GM12864 (cell line): ENCODE measurements at places on chromosomes 4 and X.
A peak's percentile ranks its signal among the peaks of the same experiment; 100 is the strongest.

DNA sequence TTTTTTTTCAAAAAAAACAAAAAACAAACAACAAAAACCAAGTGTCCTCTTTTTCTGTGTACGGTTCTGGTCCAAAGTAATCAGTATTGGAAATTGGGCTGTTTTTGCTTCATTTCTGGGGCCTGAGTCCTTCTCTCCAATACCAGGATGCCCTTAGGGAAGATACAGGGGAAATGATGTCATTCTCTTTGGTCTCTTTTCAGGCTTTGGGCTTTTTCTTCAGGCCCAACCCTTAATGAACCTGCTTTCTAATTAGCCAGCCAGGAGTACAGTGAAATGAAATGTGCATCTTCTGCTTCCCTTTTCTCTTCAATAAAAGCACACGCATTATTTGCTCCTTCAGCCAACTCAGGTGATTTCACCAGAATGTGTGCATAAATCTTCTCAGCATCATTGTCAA is 52.6 kb upstream of the RBPJ start:
- DNase-seq: no peak

- no peak for DNase-seq
These were observed 463.9 kb upstream of the PCDH7 start for GRCh38 chr4:30256116-30256832.

GRCh38 chr4:185238215-185238681 is 28.9 kb downstream of the SNX25 start:
- DNase-seq: no peak

DNA sequence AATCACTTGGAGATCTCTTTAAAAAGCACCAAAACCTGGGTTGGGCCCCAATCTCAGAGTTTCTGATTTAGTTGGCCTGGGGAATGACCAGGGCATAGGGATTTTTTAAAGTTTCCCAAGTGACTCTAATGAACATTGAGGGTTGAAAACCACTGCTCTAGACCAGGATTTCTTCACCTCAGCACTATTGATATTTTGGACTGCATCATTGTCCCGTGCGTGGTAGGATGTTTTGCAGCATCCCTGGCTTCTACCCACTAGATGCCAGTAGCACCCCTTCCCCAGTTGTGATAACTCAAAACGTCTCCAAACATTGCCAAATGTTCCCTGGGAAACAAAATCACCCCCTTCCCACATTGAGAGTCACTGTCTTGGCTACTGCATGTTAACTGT is 61.8 kb downstream of the ATXN3L start:
- peak; percentile 10 for DNase-seq

DNA sequence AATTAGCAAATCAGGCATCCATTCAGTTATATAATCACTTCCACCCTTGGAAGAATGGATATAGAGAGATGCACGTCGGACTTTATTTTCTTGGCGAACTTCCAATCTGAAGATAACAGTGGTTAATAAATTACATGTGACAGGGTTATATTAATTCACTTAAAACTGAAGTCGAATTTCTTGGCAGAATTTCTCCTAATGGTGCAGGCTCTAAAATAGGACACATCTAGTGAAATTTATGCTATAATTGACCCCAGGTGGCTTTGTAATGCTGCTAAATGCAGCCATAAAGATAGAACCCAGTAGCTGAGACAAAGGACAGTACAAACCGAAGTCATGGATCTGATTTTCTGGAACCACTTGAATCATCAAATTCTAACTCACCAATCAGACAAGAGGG is 20.8 kb upstream of the SLC10A4 start:
- no peak for DNase-seq

GRCh38 chr4:157045507-157046127 is 30.3 kb upstream of the GLRB start:
- DNase-seq: no peak

GRCh38 chr4:78566834-78567499 is 15.4 kb downstream of the ANXA3 start:
- DNase-seq: peak; percentile 10

GRCh38 chrX:154457491-154458115 is 478 bp upstream of the PLXNA3 start:
- DNase-seq: no peak

DNA sequence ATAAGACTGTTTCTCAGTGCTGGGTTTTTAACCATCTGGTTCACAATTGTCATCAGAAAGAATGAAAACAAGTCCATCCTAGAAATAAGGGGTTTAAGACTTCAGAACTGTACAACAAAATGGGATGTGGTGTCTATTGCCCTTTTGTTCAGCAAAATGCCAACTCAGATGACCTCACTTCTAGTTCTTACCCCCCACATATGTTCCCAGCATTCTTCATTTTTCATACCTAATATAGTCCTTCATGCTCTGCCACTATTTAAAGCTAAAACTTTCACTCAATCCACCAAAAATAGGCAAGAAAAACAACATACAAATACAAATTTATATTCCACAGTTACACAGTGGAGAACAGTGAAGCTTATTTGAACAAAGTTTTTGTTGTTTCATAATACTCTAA is 111.4 kb downstream of the SORBS2 start:
- DNase-seq: no peak

DNA sequence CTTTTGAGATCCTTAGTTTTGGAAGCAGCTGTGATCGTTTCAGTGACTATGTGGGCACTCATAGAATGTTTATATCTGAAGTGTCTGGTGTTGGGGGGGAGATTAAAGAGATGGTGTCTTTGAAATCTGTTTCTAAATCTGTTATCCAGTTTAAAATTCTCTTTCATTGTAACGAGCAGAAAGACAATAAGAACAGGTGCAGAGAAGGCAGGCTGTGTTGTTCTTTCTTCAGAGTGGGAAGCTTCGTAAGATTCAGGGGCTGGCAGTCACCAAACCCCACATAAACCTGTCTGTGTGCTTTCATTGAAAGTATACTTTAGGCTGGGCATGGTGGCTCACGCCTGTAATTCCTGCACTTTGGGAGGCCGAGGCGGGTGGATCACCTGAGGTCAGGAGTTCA is 16.3 kb upstream of the DHRSX start:
- no peak for DNase-seq

DNA sequence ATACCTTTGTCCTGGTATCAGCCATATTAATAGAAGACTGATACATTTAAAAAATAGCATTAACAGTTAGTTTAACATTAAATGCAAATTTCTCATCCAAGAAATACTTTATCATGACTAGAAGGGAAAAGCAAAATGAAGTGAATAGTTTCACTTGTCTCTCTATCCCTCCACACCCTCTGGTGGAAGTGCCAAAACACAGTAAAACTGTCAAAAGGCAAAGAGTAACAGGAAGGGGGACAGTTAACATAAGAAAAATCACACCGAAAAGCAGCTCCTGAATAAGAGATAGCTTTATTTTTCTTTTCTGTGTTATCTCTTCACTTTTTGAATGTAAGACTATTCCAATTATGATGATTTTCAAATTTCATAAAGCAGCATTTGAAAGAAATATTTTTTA is 187.2 kb downstream of the FBXW7 start:
- no peak for DNase-seq

DNA sequence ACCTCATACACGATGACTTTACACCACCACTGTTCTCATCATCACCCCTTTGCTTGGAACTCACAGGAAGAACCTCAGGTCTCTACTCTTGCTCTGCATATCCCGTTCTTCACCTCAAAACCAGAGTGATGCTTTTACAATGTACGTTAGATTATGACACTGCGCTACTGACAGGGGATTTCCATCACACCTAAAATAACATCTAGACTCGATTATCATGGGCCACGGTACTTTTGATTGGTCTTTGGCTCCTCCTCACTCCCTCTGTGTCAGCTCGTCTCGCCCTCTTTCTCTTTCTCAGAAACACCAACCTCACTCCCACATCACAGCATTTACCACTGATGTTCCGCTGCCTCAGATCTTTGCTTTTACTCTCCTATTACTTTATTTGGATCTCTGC is 172.4 kb downstream of the TLL1 start:
- peak; percentile 68 for DNase-seq

DNA sequence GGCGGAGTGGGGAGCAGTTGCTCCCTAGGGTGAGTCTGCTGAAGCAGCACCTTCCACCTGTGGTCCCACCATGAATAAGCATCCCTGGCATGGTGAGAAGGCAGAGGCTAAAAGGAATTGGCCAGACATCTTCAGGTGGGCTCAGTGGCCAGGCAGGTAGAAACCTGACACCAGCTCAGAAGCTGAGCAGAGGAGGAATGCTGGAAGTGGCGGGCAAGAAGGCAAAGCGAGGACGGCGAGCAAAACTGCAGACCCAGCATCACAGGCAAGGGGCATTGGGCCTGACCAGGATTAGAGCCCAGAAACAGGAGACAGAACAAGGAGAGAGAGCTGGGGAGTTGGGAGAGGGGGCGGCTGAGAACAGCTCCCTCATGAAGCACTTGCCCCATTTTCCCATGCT is 25.3 kb downstream of the TSC22D3 start:
- DNase-seq: no peak

DNA sequence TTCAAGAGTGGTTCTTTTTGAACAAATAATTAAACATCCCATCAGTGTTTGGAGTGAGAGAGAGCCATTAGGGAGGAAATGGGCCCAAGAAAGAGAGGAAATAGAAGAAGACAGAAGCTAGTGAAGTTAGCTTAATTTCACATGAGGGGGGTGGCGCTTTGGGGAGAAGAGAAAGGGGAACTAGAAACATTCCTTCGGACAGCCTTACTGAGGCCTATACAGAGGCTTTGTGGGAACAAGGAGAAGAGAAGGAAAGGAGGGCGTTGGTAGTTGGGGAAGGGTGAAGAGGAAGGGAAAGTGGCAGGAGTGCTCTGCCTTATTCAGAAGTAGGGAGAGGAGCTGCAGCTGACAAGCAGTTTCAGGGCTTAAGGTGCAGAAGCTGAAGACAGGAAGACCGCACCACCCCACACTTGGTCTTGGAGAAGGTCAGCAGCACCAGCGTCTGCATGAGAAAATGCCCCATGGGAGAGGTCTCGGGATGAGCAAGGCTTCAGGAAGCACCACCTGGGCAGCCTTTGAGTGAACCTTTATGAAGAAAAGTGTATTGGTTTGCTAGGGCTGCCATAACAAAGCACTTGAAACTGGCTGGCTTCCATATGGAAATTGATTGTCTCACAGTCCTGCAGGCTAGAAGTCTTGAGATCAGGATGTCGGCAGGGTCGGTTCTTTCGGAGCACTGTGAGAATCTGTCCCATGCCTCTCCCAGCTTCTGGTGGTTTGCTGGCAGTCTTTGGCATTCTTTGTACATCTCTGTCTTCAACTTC is 85.1 kb downstream of the KIT start:
- DNase-seq: no peak

- no peak for DNase-seq
These were observed 45.6 kb upstream of the GRIA3 start for GRCh38 chrX:123138473-123138872.

- DNase-seq: no peak
These were observed 290.6 kb upstream of the GRID2 start for GRCh38 chr4:92012899-92013867.

GRCh38 chr4:25966171-25966570 is 52.2 kb downstream of the SMIM20 start:
- no peak for DNase-seq

DNA sequence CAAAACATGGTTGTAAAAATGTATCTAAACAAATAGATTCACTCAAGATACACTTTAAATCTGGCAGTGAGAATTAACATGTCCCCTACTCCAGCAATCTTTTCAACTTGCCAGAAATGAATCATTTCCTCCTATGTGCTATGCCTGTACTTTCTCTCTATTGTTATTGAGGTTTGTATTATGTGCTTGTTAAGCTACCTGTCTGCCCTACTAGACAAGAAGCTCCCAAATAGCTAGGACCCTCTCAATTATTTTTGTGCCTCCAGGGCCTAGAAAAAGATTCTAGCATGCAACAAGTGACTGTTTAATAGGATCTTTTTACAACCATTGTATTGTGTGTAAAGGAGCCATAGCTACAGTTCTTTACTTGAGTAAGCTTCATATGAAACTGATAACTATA is 3.5 kb upstream of the SAP30 start:
- DNase-seq: no peak

GRCh38 chrX:69050051-69050765 is 115.0 kb downstream of the PJA1 start:
- DNase-seq: no peak

DNA sequence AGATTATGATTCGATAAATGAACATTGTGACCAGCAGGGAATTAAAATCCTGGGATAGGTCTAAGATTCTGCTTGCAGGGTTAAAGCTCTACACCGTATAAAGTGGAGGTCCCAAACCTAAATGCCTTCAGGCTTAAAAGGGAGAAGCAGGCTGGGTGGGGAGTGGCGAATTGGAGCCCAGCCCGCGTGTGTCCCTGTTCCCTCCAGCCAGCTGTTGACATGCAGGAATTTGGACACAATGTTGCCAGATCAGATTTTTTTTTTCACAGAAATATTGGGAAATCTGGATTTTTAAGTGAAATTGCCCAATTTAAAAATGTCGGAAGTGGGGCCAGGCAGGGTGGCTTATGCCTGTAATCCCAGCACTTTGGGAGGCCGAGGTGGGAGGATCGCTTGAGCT is 60.5 kb downstream of the ELF4 start:
- no peak for DNase-seq

GRCh38 chr4:139734201-139734874 is 68.7 kb downstream of the MGST2 start:
- DNase-seq: no peak

DNA sequence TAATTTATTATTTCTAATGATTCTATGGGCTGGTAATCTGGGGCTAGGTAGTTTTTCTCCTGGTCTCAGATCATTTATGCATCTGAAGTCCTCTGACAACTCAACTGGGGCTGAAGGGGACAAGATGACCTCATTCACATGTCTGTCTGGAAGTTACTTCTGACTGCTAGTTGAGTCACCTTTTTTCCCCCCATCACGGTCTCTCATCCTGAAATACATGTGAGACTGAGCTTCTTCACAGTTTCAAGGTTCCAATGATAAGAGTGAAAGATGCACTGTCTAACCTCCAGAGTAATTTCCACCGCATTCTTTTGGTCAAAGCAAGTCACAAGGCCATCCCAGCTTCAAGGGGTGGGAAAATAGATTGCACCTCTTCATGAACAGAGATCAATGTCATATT is 356.7 kb upstream of the RPS6KA3 start:
- no peak for DNase-seq

- no peak for DNase-seq
These were observed 153.9 kb upstream of the TENM3 start for GRCh38 chr4:182089326-182089725.

GRCh38 chrX:17046478-17047097 is 100.1 kb downstream of the REPS2 start:
- DNase-seq: peak; percentile 15

DNA sequence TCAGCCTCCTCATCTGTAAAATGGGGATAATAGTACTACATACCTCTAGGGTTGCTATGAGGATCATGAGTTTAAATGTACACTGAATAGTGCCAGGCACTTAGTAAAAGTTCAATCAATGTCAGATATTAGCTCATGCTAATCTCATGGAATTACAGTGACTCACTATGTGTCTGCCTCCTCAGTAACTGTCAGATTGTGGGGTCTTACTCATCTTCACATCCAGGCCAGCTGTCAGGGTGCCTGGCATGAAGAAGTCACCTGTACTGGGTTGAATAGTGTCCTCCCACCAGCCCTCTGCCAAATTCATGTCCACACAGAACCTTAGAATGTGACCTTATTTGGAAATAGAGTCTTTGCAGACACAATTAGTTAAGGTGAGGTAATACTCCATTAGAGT is 54.3 kb upstream of the STIM2 start:
- no peak for DNase-seq

- no peak for DNase-seq
These were observed 8.7 kb downstream of the C1QTNF7 start for GRCh38 chr4:15436513-15436912.
